ENCODE measurements at places on chromosomes 3 and 15. TPM values are rescaled to one million over a fixed set of nuclear protein-coding genes. Genes with fewer than 3 reads are reported as not detected.
A peak's percentile ranks its signal among the peaks of the same experiment; 100 is the strongest.

Gene PLA1A
- 8.2 TPM for polyA plus RNA-seq

Gene BFSP2
- not detected for polyA plus RNA-seq

GRCh38 chr3:10546820-10547263, 41.5 kb upstream of the ATP2B2 start:
- DNase-seq = no peak

DNA sequence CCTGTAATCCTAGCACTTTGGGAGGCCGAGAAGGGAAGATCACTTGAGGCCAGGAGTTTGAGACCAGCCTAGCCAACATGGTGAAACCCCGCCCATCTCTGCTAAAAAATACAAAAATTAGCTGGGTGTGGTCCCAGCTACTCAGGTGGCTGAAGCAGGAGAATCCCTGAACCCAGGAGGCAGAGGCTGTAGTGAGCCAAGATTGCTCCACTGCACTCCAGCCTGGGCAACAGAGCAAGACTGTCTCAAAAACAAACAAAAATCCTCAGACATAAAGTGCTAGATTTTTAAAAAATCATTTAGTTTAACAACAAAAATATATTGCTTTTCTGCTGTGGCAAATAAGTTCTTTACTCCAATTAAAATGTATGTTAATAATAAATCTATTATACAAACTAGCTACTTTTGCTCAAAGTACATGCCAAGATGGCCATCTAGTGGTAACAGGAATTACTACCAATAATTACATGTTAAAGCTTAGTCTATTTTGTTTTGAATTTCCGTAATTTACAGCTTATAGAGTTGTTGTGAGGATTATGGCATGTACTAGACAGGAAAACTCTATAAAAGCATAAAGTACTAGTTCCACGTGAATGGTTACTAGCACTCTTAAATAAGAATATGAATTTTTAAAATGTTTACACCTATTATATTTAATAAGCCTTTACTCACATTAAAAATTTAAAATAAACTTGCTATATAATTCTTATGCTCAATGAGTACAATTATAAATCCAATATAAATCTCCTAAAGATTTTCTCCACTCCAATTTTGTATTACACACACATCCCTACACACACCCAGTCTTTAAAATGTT, 39.0 kb downstream of the GABPB1 start:
- peak; percentile 18 for DNase-seq

DNA sequence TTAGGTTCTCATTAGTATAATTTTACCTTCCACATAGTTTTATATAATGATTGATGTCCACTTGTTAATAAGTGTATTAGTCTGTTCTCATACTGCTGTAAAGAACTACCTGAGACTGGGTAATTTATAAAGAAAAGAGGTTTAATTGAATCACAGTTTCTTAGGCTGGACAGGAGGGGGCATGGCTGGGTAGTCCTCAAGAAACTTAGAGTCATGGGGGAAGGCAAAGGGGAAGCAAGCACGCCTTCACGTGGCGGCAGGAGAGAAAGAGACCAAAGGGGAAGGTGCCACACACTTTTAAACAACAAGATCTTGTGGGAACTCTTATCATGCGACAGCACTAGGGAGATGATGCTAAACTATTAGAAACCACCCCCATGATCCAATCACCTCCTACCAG, 19.2 kb downstream of the DZIP3 start:
- no peak for DNase-seq

GRCh38 chr15:68808770-68809169, 11.9 kb downstream of the ANP32A start:
- no peak for DNase-seq

- no peak for DNase-seq
Measured at GRCh38 chr3:111762537-111762936, 96.5 kb upstream of the PHLDB2 start.

- no peak for DNase-seq
Measured at GRCh38 chr15:60004009-60004845, at the start of gene FOXB1. FOXB1 (plus strand) TSS chr15:60004311; CDS start chr15:60004964, 653 bp downstream.

DNA sequence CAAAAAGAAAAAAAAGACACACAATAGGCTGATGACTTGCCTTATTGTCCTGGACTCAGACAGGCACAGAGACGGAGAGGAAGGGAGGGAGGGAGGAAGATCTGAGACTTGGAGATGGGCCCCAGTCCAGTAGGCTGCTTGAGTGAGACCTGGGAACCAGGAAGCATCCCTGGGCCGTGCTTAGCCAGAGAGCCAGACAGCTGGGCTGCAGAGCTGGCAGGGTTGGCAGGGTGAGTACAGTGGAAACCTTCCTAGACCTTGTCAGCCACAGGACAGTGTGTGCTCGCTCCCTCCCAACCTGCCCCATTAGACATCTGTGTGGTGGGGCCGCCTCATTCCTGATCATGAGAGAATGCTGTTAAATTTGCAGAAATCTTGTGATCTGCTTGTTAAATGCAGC, 107.9 kb upstream of the ALDH1A3 start:
- DNase-seq = no peak

Gene RRP9
- 19.3 TPM for polyA plus RNA-seq

DNA sequence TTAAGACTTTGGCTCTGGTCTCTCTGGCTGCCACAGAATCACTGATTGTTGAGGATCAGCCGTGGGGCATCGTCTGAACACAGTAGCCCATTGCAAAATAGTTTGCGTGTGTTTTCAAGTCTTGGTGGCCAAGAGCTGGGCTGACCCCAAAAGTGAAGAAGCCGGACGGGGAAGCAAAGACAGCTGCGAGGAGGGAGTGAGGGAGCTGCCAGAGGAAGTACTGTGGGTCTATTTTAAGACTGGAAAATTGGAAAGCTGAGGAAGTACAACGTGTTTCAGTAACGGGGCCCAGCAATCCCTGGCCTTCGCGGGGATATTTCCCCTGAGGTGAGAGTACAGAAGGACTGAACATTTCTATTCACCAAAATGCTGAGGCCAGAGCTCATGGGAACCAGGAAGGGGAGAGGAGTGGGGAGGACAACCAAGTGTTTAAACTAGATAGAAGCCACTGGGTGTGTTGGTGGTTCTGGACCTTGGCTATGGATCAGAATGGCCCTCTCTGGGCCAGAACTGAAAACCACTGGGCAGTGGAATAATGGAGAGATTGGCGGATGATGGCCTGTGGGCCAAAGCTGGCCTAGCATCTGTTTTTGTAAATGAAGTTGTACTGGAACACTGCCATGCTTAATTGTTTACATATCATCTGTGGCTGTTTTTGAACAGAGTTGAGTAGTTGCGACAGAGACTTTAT, 34.1 kb upstream of the LIMD1 start:
- DNase-seq = no peak

DNA sequence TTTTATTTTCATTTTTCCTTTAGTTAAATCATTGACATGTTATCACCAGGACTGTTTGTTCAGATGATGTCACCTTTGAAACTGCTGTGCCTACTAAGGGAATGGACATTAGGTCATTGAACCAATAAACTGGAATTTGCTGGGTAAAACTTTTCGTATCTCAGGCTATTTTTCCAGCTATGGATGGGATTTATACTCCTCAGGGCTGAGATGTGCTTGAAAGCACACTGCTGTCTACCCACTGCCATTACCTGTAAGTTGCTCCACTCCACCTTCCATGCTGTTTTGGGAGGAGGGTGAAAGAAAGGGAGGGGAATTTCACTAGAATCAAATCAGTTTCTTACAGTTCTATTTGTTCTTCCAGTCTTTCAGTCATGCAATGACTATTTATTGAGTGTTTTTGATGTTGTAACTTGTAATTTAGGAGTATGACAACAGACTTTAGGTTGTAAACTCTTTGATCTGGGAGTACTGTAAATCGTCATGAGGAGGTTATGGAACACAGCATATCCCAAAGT, 11.3 kb downstream of the EHD4 start:
- no peak for DNase-seq

GRCh38 chr3:172685331-172686214, 25.3 kb downstream of the NCEH1 start:
- DNase-seq = no peak

DNA sequence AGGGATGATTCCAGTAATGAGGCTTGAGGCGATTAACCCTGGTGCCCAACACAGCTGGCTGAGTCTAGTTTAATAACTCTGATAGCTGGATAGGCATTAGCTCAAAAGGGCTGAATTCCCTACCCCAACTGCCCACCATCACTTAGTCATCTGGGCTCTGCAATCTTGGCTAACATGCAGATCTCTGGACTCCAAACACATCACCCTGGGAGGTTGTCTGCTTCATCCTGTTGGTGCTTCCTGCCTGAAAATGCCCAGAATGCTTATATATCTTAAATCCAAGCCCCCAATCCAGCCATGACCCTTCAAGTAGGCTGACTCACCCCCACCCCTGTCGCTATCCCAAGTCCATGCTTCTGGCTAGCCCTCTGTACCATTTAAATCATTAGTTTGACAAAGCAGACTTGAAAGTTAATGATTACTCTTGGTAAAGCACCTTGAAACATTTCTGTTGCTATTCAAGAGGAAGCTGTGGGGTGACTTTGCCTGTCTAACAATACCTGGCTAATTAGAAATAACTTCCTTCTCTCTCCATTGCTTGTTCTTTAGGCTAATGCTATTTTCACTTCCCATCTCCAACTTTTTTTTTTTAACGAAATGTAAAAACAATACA, 107.0 kb upstream of the RORA start:
- DNase-seq = peak; percentile 26

Gene IL16
- 5.1 TPM for polyA plus RNA-seq

DNA sequence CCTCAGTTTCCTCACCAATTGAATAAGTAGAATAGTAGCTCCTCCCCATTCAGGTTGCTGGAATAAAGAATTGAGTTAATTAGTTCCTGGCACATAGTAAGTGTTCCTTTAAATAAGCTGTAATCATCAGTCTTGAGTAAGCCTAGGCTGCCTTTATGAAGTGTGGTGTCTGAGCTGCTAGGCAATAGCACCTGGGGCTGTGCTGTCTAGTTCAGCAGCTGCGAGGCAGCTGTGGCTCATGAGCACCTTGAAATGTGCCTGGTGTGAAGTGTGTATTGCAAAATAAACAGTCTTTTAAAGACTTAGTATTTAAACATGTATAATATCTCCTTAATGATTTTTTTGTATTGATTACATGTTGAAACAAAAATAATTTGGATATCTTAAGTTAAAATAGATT, 77.6 kb downstream of the TOP2B start:
- no peak for DNase-seq

Gene SUSD5
- polyA plus RNA-seq = 5.6 TPM

Gene ZWILCH
- polyA plus RNA-seq = 26.3 TPM

DNA sequence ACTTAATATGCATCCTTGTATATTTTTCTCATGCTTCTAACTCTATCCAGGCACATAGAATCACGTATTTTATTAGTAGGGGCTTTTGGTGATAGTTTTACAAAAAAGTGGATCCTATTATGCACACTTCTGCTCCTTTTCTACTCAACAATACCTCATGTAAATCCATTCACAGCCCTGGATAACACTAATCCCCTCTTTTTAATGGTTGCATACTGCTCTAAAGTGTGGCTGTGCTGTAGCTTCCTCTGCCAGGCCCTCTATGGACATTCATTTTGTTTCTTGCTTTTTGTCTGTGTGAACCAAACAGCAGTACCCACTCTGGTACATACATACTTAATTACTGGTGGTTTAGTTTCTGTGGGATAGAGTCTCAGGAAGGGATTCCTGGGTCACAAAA, 51.3 kb upstream of the SCAANT1 start:
- DNase-seq = no peak

Gene ITGA11
- polyA plus RNA-seq = 5.4 TPM

- DNase-seq = no peak
Measured at GRCh38 chr15:34038871-34039789, at the start of gene AVEN. AVEN (minus strand) TSS chr15:34039204; CDS start chr15:34039046, 158 bp downstream.

GRCh38 chr3:194084284-194084683, 51.7 kb upstream of the HES1 start:
- DNase-seq = no peak

Gene LRRK1
- polyA plus RNA-seq = 4.9 TPM

Gene OR5K1
- 0.19 TPM for polyA plus RNA-seq

Gene FEZF2
- polyA plus RNA-seq = not detected

DNA sequence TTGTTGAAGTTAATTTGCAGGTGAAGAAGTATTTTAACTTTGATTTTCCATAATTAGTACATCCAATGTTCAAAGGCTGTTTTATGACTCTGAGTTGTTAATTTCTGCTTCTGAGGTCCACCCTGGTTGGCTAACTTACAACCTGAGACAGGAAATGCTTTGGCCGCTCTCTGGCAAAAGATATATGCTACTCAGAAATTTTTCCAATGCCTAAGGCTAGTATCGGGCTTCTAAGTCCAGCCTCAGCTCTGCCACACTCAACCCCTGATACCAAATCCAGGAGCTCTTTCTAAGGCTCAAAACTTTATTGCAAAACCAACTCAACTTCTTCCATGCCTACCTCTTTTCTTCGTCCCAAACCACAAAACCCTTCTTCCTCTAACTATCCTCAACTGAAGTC, 192.9 kb downstream of the NEK10 start:
- DNase-seq = no peak

- no peak for DNase-seq
Measured at GRCh38 chr3:132161608-132162007, 126.8 kb upstream of the CPNE4 start.

DNA sequence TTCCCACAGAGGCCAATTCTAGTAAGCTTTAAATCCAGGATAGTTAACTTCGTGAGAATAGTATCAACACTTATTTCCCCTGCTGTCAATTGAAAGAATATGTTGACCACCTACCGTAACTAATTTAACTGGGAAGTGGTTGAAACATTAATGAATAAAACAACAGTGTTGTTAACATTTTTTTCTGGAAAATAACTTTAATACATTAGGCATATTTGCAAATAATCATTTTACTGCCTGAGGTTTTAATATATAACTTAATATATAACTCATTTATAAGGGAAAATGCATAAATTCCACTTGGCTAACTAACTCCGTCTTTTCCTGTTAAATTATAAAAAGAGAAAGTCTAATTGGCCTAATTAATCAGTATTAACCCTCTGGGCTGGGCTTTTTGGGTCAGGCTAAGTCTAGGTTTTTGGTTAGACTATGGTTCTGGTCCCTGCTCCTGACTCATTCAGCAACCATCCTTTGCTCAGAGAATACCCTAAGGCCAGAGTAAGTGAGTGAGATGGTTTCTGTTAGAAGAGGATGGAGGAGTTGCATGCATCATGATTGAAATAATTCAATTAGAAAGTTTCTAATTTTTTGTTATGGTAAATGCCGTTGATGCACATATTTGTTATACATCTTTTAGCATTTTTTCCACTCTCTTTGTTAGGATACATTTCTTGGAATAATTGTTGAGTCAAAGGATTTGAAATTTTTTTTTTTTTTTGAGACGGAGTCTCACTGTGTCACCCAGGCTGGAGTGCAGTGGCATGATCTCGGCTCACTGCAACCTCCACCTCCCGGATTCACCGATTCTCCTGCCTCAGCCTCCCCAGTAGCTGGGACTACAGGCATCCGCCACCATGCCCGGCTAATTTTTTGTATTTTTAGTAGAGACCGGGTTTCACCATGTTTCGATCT, 10.8 kb upstream of the SKIL start:
- DNase-seq = no peak

Data from right renal pelvis (tissue), 4 donors.